ENCODE measurements at places on chromosomes 5 and 9. TPM values are rescaled to one million over a fixed set of nuclear protein-coding genes. Genes with fewer than 3 reads are reported as not detected.
A peak's percentile ranks its signal among the peaks of the same experiment; 100 is the strongest.

- no peaks in the 10 kb centered on the region for H3K36me3 ChIP-seq
- H3K27me3 ChIP-seq = no peaks in the 10 kb centered on the region
- H3K4me3 ChIP-seq = no peak overlapping the region
- H3K4me1 ChIP-seq = no peaks in the 10 kb centered on the region
- DNase-seq = no peak
Observed at GRCh38 chr5:165119175-165119574, 1613.8 kb downstream of the MAT2B start.

- H3K27me3 ChIP-seq = no peaks in the 10 kb centered on the region
- no peak within 1 kb of the TSS for H3K4me3 ChIP-seq
- no peaks in the 10 kb centered on the region for H3K4me1 ChIP-seq
Observed at GRCh38 chr5:171785517-171785916, at the start of gene SMIM23. SMIM23 (plus strand) TSS chr5:171785817; CDS start chr5:171785872, 55 bp downstream.

- no peak for DNase-seq
- H3K36me3 ChIP-seq = no peaks in the 10 kb centered on the region
- no peak overlapping the region for H3K27ac ChIP-seq
- H3K4me3 ChIP-seq = peak overlapping the region; percentile 9
Observed at GRCh38 chr9:35606138-35606504, 1.1 kb downstream of the TESK1 start.

The OLFML2A gene
- 5.3 TPM for total RNA-seq

The ANKRD34B gene
- total RNA-seq = not detected
